Stimulated activated CD4-positive, alpha-beta T cell treated with anti-CD3 and anti-CD28 coated beads, Interleukin-1b, Interleukin-23, amount 100 ng/mL, for 1 hour (primary cell): ENCODE measurements at places on chromosomes 2 and 18.
A peak's percentile ranks its signal among the peaks of the same experiment; 100 is the strongest.

- no peak for DNase-seq
Measured at GRCh38 chr18:7677001-7677400, 109.9 kb downstream of the PTPRM start.

GRCh38 chr2:194619366-194619765 is 1037.7 kb upstream of the SLC39A10 start:
- no peak for DNase-seq

- no peak for DNase-seq
Measured at GRCh38 chr2:63742580-63742976, 99.1 kb upstream of the UGP2 start.

DNA sequence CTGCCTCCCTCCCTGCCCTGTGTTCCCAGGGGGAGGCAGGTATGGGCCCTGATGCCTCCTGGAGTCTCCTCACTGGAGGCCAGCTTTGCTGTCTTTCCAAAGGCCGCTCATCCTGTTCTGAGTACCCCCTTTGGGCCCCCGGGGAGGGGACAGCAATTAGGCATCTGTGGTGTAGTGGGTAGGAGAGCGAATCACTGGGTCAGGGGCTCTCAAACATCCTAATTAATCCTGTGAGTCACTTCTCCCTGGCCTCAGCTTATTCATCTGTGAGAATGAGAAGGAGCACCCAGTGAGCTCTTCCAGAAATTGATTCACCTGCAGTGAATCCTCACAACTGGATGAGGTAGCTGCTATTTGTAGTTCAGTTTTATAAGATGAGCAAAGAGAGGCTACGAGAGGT is 16.4 kb downstream of the TET3 start:
- DNase-seq = no peak

DNA sequence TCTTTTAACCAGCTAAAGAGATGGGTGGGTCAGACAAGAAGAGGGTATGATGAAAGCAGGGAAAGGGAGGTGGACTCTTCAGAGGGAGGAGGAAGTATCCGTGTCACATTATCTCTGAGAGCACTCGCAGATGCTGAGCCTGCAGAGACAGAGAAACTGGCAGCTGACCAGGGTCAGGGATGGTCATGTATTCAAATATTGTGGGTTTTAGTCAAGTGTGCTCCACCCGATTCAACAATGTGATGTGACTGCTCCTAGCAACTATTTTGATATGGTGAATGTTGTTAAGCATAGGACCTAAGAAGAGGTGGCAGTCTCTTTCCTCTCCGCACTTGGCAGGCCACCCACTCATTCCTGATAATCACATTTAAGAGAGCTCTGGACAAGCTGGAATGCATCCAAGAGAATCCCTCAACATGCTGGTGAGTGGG is 1.3 kb upstream of the CLIP4 start:
- DNase-seq = no peak

GRCh38 chr18:78562531-78562961 is 417.1 kb upstream of the SALL3 start:
- no peak for DNase-seq

DNA sequence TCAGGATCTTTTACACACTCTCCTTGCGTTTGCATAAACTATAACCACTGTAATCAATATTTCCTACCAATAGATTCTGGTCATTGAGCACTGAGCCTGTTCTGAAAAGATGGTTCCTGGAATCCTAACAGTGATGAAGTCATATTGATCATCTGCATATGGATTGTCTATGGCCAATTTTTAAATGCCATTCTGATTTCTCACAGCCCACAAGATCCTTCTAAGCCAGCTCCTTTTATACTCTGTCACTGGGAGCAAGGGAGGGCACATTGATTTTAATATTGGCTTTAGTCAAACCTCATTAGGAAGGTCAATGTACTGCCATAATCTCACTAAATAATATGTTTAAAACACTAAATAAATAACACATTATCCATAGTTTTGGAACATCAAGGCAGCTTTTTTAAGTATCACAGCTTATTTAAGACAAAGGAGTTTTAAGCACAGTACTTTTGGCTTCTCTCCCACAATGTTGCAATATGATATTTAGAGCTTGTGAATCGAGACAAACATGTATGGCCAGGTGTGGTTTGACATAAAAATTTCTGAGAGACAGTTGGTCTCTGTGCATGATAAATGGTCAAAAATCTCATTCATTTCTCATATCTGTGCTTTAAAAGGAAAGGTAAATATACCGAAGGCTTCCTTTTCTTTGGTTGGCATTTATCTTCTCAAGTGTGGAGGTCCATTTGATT is 267.3 kb downstream of the MTX2 start:
- DNase-seq = no peak

DNA sequence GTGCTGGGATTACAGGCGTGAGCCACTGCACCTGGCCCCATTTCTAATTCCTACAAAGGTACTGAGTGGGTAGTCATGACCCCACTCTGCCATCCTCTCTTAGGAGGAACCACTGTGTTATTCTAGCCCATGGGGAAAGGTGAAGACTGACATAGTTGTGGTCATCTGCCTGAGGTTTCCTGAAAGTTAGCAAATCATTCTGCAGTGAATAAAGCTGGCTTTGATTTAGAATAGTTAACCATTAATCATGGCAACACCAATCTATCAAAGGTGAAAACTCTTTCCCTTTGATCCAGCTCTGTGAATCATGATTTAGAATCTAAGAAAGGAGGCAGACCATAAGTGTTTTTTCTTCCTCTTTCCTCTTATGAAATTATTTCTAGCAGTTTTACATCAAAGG is 50.8 kb downstream of the SUMO1 start:
- DNase-seq = no peak

GRCh38 chr18:77749089-77749488 is 499.4 kb downstream of the GALR1 start:
- DNase-seq = no peak

DNA sequence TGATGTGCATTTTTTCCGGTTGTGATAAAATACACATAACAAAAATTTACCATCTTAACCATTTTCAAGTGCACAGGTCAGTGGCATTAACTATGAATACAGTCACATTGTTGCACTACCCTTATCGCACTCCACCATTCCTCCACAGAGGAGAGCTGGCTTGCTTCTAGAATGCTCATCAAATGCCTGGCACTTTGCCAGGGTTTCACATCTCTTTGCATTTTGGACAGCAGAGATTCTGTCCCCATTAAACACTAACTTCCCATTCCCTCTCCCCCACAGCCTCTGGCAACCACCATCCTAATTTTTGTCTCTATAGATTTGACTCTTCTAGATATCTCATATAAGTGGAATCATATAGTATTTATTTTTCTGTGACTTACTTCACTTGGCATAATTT is 165.0 kb downstream of the ASB1 start:
- DNase-seq = no peak

- no peak for DNase-seq
Measured at GRCh38 chr18:48962994-48963561, 12.3 kb upstream of the SMAD7 start.

DNA sequence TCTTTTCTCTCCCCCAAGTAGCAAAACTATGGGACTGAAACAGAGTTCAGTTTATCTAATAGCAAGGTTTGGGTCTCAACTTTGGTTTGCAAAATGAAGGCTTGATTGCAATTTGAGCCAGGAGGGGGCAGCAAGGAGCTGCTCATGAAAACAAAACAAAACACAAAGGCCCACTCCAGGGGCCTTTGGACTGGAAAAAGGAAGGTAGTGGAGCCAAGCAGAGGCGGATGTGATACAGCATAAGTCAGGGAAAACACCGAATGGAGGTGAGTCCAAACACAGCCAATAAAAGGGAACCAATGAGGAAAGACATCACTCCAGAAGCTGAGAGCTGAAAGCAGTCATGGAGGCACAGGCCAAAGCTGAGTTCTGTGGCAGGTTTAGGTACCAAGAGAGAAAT is 799.7 kb upstream of the ACVR2A start:
- peak; percentile 20 for DNase-seq

GRCh38 chr18:47331026-47331425 is 79.6 kb upstream of the SKOR2 start:
- no peak for DNase-seq

DNA sequence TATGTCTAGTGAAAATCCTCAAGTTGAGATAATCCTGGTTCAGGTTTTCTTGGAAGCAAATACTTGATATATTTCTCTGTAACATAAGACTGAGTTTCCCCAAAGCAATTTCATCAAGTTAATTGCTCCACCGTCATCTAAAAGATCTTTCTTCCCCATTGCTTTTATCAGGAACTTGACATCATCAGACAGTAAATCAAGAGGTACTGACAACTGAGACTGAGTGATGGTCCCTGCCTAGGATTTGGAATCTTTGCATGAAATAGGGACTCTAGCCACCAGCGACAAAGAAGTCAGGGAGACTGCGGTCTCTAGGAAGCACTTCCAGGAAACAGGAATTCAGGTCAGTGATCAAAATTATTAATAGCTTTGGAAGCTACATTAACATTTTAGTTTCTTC is 43.4 kb upstream of the SCN1A start:
- DNase-seq = no peak

DNA sequence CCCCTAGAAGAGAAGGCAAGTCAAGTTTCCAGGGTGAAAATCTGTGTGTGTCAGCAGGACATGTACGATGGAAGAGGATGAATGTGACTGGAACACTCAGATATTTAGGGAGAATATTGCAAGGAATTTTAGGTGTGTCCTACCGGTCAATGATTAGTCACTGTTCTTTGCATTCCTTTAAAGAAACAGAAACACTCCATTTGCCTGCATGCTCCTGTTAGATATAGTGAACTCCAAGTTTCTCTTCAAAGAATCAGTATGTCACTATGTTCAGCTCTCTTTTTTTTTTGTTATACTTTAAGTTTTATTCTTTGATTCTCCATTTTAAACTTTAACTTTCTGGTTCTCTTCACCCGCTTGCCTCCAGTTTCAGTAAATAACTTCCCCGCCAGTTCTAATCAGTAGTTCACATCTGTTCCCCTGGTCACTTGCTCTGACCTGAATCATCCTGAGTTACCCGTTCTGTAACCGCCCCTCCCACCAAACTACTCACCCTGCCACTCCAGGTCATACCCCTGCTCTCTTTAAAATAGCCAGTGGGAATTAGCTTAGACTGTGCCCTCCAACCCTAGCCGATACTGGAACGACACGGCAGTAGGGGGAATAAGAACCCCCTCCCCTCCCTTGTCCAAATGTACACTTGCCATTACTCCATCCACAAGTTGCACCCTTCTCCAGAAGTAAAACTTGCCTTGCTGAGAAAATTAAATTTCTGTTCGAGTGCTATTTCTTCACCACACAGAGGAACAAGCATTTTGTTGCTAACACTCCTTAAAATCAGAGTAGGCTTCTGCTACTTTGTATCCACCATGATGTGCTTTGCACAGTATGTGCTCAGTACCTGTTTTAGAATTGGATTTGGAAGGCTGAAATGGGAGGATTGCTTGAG is 268.4 kb downstream of the METTL4 start:
- DNase-seq = no peak

DNA sequence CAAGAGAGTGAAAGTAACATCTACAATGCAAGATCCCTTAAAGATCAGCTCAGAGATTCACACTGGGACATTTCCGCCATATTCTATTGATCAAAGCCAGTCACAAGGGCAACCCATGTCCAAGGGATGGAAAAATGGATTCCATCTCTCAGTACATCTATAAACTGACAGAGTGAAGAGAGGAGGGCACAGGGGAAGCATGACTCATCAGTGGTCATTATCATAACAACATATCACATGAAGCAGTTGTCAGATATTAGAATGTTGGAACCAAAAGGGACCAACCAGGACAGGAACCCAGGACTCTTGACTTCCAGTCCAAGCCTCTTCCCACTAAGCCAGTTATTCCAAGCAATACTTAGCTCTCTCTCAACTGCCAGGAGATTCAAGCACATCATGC is 54.9 kb upstream of the IGFBP2 start:
- DNase-seq = no peak

DNA sequence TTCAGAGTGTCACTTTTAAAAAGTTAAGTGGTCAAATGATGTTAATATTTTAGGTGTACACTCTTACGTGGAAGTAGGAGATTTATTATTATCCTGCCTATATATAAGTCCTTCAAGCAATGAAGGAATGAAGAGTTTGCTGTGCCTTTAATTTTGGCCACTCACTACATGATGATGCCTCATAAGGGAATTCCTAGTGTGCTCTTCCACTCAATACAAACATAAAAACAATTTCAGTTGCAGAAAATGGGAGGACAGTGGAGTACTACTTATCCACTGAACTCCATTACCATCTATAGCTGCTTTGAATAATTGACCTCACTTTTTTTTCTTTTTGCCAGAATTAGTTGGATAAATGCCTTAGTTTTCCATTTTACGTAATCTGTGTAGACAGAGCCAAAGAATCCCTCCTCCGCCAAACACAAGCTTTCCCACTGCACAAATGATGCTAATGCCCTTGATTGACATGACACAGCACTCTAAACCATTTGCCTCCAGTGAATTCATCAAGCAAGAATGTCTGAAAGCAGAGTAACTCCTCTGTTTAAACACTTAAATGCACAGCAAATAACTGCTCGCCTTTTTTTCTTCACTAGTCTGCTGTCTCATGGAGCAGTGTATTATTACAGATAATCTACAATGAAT is 751.1 kb upstream of the FANCL start:
- DNase-seq = no peak

- no peak for DNase-seq
Measured at GRCh38 chr2:204019572-204020501, 83.3 kb downstream of the ICOS start.

DNA sequence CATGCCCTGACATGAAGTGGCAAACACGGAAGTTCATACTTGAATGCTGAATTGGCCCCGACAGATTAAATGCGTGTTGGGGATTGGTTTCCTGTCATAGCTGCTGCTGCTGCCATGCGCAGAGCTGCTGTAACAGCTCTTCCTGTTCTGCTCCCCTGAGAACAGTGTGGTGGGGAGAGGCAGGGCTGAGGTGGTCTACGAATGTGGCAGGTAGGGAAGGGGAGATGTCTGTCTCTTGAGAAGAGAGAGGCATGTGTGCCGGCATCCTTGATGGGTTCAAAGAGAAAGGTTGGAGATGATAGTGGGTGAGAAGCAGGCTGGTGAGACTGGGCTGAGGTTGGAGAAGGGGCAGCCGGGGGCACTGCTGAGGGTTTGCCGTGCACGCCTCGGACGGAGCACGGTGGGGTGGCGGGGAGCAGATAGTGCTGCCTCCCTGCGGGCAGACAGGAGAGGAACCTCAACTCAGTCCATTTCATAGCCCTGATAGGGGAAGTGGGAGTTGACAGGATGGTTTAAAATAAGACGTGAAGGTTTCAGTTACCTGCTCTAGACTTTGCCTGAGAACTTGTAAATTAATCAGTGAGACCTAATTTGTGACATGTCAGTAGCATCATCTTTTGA is 46.1 kb downstream of the TMEM185B start:
- peak; percentile 51 for DNase-seq
